ENCODE measurements at places on chromosomes 7 and 10.

GRCh38 chr10:94315975-94316464, 46.7 kb downstream of the NOC3L start:
- H3K36me3 ChIP-seq, result no peaks in the 10 kb centered on the region
- no peak overlapping the region for H3K4me3 ChIP-seq
- no peaks in the 10 kb centered on the region for H3K4me1 ChIP-seq
- no peak overlapping the region for H3K27ac ChIP-seq

- DNase-seq, result no peak
- no peaks in the 10 kb centered on the region for H3K4me1 ChIP-seq
- H3K36me3 ChIP-seq, result no peaks in the 10 kb centered on the region
- no peak overlapping the region for H3K4me3 ChIP-seq
- H3K27me3 ChIP-seq, result no peaks in the 10 kb centered on the region
- H3K27ac ChIP-seq, result no peak overlapping the region
Measured at GRCh38 chr7:80923211-80923612, 4.4 kb upstream of the SEMA3C start.

GRCh38 chr7:38883706-38884105, 25.3 kb downstream of the VPS41 start:
- no peaks in the 10 kb centered on the region for H3K4me1 ChIP-seq
- DNase-seq, result no peak
- H3K27me3 ChIP-seq, result no peaks in the 10 kb centered on the region
- H3K4me3 ChIP-seq, result no peak overlapping the region

DNA sequence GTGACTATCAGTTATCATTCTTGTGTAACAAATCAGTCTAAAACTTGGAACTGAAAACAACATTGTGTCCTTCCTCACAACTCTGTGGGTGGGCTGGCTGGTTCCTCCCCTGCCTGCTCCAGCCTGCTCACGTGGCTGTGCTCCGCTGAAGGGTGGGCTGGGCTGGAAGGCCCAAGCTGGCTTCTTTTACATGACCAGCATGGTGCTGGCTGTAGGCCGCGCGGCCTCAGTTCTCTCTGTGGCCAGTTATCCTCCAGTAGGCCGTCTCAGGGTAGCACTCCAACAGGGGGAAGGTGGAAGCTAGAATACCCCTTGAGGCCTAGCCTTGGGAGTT, 11.3 kb downstream of the ADAMTS14 start:
- peaks cover 7% of the 10 kb centered on the region for H3K36me3 ChIP-seq
- no peaks in the 10 kb centered on the region for H3K27me3 ChIP-seq
- no peaks in the 10 kb centered on the region for H3K4me1 ChIP-seq
- H3K4me3 ChIP-seq, result no peak overlapping the region

DNA sequence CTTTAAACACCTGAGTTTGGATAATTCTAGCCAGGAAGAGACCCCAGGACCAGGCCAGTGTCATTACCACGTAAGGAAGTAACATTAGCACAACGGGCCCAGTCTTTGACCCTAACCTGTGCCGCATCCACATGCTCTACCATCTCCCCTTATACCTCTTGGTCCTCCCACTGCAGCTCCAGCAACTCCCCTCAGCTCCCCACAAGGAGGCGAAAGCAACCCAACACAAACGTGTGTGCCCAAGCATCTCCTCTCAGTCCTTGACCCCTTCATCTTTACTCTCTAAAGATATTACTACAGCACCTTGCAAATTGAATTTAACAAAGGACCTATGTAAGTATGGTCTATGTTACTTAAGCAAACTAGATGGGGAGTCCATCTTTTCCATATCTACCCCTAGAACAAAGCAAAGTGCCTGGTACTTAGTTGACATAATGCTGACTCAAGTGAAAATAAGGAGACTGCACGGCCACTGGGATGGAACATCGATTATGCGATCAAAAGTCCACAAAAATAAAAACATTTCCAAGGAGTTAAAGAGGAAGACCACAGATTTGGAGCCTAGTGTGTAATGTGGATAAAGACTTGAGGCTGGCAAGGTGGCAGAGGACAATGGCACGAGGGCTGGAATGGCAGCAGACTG, 147.7 kb downstream of the JAZF1 start:
- no peaks in the 10 kb centered on the region for H3K36me3 ChIP-seq
- H3K27ac ChIP-seq, result no peak overlapping the region
- peak; percentile 52 for DNase-seq
- H3K4me1 ChIP-seq, result peaks cover 2% of the 10 kb centered on the region
- H3K27me3 ChIP-seq, result no peaks in the 10 kb centered on the region
- H3K4me3 ChIP-seq, result no peak overlapping the region

- no peak overlapping the region for H3K4me3 ChIP-seq
- no peak for DNase-seq
- H3K27me3 ChIP-seq, result no peaks in the 10 kb centered on the region
- no peak overlapping the region for H3K27ac ChIP-seq
- H3K36me3 ChIP-seq, result peaks cover 5% of the 10 kb centered on the region
Measured at GRCh38 chr7:24778543-24779282, 21.4 kb upstream of the GSDME start.

DNA sequence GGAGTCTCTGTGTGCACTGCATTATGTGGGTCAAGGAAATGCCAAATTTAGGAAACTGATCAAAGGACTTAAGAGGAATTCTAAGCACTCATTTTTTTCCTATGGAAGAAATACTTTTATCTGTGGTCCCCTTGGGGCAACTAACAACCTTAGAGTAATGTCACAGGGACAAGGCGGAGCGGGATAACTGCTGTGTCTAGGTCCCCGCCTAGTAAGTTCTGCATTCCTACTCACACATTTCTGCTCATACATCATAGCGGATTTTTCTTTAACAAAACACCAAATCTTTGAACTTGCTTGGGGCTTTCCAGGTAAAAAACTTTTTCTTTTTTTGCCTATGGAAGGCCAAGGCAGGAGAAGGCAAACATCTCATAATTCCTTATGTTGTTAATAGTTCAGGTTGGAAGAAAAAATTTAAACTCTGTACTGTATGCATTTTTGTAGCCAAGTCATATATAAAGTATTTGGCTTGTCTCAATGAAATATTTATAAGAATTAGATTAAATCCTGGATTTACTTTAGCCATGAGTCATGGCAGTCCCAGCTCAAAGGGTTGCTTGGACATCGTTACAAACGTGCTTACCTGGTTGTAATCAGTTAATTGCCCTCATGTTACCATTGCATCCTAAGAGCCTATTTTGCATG, 285.0 kb downstream of the PHTF2 start:
- DNase-seq, result no peak
- no peak overlapping the region for H3K4me3 ChIP-seq
- 0 out of 2 replicates have a peak, but pooled peaks cover 3% of the 10 kb centered on the region for H3K4me1 ChIP-seq

DNA sequence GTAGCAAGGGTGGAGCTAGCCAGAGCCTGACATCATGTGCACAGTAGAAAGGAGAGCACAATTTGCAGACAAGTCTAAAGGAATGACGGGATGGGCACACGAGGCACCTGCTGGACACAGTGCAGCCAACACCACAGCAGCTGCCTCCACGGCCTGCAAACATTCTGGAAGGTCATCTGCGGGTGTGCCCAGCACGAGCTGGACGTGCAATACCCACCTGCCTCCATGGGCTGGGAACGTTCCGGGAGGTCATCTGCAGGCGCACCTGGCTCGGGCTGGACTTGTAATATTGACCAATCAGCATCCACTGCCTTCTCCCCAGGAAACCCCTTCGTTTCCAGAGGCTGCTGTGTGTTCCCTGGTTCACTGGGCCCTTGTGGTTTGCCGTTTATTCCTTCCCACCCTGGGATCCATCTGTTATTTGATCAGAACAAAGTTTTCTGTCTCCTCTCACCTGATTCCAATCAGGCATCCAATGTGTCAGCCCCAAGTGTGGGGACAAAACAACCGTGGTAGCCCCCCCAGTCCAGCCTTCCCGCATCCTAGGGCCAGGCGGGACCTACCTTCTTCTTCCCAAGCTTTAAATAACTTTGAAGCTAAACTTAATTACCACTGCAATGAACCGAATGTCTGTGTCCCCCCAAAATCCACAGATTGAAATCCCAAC, 243.4 kb upstream of the PPP2R2D start:
- peak; percentile 13 for DNase-seq
- H3K36me3 ChIP-seq, result no peaks in the 10 kb centered on the region
- H3K27me3 ChIP-seq, result no peaks in the 10 kb centered on the region
- H3K27ac ChIP-seq, result no peak overlapping the region
- H3K4me3 ChIP-seq, result no peak overlapping the region

GRCh38 chr10:72263613-72264241, 10.0 kb upstream of the DDIT4 start:
- H3K36me3 ChIP-seq, result no peaks in the 10 kb centered on the region
- no peaks in the 10 kb centered on the region for H3K27me3 ChIP-seq
- H3K4me3 ChIP-seq, result no peak overlapping the region
- H3K4me1 ChIP-seq, result peaks cover 21% of the 10 kb centered on the region
- no peak for DNase-seq

GRCh38 chr7:47390914-47391313, 191.0 kb downstream of the TNS3 start:
- H3K27ac ChIP-seq, result no peak overlapping the region
- no peaks in the 10 kb centered on the region for H3K27me3 ChIP-seq
- peaks cover 6% of the 10 kb centered on the region for H3K36me3 ChIP-seq
- no peak overlapping the region for H3K4me3 ChIP-seq

DNA sequence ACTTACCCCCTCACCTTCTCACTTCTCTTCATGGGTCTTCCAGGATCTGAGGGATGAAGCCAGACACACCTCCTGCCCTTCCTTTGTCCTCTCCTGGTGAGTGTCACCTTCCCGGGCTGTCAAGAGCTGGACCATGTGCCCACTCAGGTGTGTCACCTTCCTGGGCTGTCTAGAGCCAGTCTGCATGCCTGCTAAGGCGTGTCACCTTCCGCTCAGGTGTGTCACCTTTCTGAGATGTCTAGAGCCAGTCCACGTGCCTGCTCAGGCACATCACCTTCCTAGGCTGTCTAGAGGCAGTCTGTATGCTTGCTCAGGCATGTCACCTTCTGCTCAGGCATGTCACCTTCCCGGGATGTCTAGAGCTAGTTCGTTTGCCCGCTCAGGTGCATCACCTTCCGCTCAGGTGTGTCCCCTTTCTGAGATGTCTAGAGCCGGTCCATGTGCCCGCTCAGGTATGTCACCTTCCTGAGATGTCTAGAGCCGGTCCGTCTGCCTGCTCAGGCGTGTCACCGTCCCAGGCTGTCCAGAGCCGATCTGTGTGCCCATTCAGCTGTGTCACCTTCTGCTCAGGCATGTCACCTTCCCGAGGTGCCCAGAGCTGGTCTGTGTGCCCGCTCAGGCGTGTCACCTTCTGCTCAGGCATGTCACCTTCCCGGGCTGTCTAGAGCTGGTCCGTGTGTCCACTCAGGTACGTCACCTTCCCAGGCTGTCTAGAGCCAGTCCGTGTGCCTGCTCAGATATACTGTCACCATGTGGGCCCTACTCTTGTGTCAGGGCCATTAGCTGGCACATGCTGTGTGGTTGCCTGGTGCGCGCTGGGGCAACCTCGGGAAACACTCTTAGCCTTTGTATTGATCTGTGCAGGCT, 245.3 kb downstream of the EBF3 start:
- no peak overlapping the region for H3K4me3 ChIP-seq
- H3K4me1 ChIP-seq, result no peaks in the 10 kb centered on the region
- no peaks in the 10 kb centered on the region for H3K27me3 ChIP-seq
- no peak overlapping the region for H3K27ac ChIP-seq
- no peak for DNase-seq

GRCh38 chr7:159030490-159031134, 114.1 kb downstream of the VIPR2 start:
- DNase-seq, result peak; percentile 87
- no peaks in the 10 kb centered on the region for H3K36me3 ChIP-seq
- H3K27ac ChIP-seq, result no peak overlapping the region
- no peaks in the 10 kb centered on the region for H3K27me3 ChIP-seq

GRCh38 chr7:115980159-115980558, 50.4 kb downstream of the TFEC start:
- H3K27ac ChIP-seq, result no peak overlapping the region
- H3K4me1 ChIP-seq, result no peaks in the 10 kb centered on the region
- no peak for DNase-seq
- no peaks in the 10 kb centered on the region for H3K27me3 ChIP-seq

GRCh38 chr10:105284476-105285215, 643.6 kb downstream of the SORCS3 start:
- H3K27ac ChIP-seq, result no peak overlapping the region
- no peaks in the 10 kb centered on the region for H3K36me3 ChIP-seq
- H3K4me1 ChIP-seq, result no peaks in the 10 kb centered on the region
- no peak for DNase-seq
- no peak overlapping the region for H3K4me3 ChIP-seq

GRCh38 chr10:80196270-80196949, 8.9 kb downstream of the ANXA11 start:
- no peak overlapping the region for H3K4me3 ChIP-seq
- no peak for DNase-seq
- H3K27me3 ChIP-seq, result no peaks in the 10 kb centered on the region

DNA sequence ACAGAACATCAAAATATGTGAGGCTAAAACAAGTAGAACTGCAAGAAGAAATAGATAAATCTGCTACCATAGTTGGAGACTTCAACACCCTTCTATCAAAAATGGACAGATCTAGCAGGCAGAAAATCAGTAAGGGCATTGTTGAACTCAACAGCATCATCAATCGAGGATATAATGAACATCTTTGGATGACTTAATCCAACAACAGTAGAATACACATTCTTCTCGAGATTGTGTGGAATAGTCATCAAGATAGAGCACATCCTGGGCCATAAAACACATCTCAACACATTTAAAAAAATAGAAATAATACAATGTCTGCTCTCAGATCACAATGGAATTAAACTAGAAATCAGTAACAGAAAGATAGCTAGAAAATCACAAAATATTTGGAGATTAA, 9.9 kb downstream of the IGFBP1 start:
- no peaks in the 10 kb centered on the region for H3K4me1 ChIP-seq
- no peaks in the 10 kb centered on the region for H3K36me3 ChIP-seq
- no peak overlapping the region for H3K27ac ChIP-seq
- H3K27me3 ChIP-seq, result 0 out of 2 replicates have a peak, but pooled peaks cover 2% of the 10 kb centered on the region
- no peak for DNase-seq

- no peak for DNase-seq
- no peak overlapping the region for H3K4me3 ChIP-seq
- H3K4me1 ChIP-seq, result 0 out of 2 replicates have a peak, but pooled peaks cover 3% of the 10 kb centered on the region
- no peaks in the 10 kb centered on the region for H3K27me3 ChIP-seq
Measured at GRCh38 chr10:77580482-77580881, 57.1 kb downstream of the KCNMA1 start.

DNA sequence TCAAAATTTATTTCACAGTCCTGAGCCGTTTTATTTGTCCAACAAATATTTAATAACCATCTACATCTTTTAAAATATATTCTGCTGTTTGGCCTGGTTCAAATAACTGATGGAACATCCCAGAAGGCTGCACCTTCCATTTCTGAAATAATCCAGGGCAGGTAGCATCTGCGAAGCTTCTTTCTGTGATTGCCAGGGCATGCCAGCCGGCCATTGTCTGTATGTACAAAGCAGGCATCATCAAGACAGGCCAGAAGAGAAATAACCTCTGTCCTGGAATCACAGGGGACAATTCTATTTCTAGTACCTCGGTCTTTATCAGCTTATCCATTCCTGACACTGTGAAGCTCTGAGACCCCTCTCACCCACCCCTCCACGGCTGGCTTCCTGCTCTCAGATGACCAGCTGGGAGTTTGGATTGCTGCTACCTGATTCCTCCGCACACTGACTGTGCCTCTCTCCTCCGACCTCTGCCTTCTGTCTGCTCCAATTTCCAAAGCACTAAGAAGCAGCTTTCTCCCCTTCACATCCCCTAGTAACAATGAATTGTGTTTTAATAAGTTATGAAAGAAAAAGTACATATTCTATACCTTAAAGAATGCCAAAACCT, 8.0 kb downstream of the DGKI start:
- no peaks in the 10 kb centered on the region for H3K36me3 ChIP-seq
- no peak overlapping the region for H3K27ac ChIP-seq
- no peaks in the 10 kb centered on the region for H3K27me3 ChIP-seq
- H3K4me1 ChIP-seq, result peaks cover 7% of the 10 kb centered on the region
- DNase-seq, result no peak
